ENCODE measurements at places on chromosomes 3 and 15.

GRCh38 chr3:84042399-84043106, 916.2 kb upstream of the CADM2 start:
- no peak for DNase-seq

DNA sequence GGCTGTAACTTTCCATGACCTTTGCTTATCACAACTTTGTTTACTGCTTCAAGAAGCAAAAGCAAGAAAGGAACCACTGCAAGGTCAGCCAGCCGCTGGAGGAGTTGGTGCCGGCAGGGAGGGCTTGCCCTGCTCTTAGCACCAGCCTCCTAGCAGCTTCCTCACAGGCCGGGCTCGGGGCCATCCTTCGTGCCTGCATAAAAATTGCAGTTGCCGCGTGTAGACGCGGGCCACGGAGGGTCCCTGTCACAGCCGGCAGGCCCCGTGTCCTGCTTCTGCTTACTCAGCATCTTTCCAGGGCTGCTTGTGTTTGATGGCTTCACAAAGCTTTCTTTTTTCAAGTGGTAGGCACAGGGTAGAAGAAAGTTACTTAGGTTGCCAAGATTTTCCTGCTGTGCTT, 84.4 kb downstream of the PGPEP1L start:
- no peak for DNase-seq

DNA sequence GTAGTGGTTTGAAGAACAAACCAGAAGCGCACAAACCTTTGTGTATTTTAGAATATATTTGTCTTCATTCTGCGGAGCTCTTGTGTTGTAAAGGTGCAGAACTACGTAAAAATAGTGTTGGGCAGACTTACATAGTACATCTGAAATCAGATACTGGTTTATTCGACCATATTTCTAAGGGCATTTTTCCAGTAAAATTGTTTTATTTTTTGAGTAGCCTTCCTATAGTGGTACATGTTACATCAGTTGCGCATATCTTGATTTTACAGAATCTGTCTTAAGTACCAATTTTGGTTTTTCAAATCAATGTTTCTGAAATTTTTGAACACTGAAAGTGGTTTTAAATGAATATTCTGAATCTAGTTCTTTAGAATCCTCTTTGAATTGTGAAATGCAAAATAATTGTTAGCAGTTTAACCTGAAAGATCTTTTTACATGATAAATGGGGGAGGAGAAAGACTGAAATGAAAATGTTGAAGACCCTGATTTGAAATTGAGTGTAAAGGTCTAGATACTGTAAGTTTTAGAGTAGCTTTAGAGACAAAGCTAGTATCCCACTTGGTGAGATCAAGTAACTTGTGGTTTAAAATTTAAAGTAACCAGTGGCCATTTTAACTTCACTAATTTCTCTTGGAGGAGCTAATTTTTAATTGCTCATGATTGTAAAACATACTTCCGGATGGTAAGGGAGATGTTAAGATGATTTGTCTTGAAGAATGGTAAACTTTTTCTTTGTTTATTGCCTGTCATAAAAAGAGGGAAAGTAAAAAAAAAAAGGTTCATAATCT, 15.5 kb upstream of the CHD2 start:
- no peak for DNase-seq

GRCh38 chr3:141052201-141053069, 1.3 kb downstream of the SPSB4 start:
- DNase-seq: no peak

GRCh38 chr3:149917124-149917667, 53.5 kb downstream of the PFN2 start:
- no peak for DNase-seq

GRCh38 chr3:13235897-13236296, 162.7 kb upstream of the IQSEC1 start:
- DNase-seq: no peak

- DNase-seq: peak; percentile 50
Measured at GRCh38 chr15:32723171-32723948, 5.6 kb downstream of the GREM1 start.

All from GM19239 (cell line).